ENCODE measurements at places on chromosomes 2 and 18. TPM values are rescaled to one million over a fixed set of nuclear protein-coding genes. Genes with fewer than 3 reads are reported as not detected.

ALPI gene
- polyA plus RNA-seq = 2.7 TPM

GRCh38 chr18:2588666-2589344, 17.4 kb downstream of the NDC80 start:
- peak overlapping the region; percentile 54 for H3K27ac ChIP-seq
- H3K4me1 ChIP-seq = no peaks in the 10 kb centered on the region
- peak; percentile 13 for DNase-seq
- no peak overlapping the region for H3K4me3 ChIP-seq

PTPRN gene
- 9.8 TPM for polyA plus RNA-seq

GRCh38 chr18:13309031-13309747, 90.6 kb downstream of the LDLRAD4 start:
- no peaks in the 10 kb centered on the region for H3K36me3 ChIP-seq
- H3K27me3 ChIP-seq = no peaks in the 10 kb centered on the region
- no peaks in the 10 kb centered on the region for H3K4me1 ChIP-seq

DNA sequence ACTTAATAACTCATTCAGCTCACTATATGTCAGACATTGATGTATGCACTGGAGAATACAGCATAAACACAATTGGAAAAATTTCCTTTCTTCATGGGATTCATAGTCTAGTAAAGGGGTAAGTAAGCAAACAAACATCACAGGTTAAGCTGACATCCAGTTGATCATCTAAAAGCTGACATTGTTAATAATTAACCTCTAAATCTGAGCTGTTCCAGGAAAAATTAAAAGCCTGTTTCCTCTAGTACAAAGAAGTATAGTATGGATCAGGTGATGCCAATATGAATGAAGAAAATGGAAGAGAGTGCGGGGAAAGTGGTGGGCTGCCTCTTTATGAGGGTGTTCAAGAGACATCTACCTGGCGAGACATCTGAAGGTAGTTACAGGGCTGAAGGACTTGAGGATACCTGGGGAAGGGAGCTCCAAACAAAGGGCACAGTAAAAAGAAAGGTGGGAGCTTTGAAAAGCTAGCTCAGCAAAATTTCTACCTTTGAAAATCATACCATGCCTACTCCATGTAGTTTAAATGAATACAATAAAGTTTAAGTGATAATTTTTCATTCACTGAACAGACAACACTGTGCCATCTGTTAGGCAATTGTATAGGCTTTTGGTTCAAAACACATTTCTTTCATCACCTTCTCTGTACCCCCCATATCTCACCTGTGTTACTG, 619.3 kb downstream of the TRIB2 start:
- H3K36me3 ChIP-seq = no peaks in the 10 kb centered on the region
- H3K4me3 ChIP-seq = no peak overlapping the region
- no peak overlapping the region for H3K27ac ChIP-seq

GRCh38 chr2:32622570-32623310, 5.1 kb upstream of the TTC27 start:
- H3K27me3 ChIP-seq = no peaks in the 10 kb centered on the region
- H3K4me1 ChIP-seq = peaks cover 3% of the 10 kb centered on the region
- H3K36me3 ChIP-seq = no peaks in the 10 kb centered on the region
- no peak overlapping the region for H3K27ac ChIP-seq
- no peak for DNase-seq
- no peak overlapping the region for H3K4me3 ChIP-seq

GRCh38 chr2:190420801-190421200, 12.6 kb downstream of the MFSD6 start:
- no peak overlapping the region for H3K4me3 ChIP-seq
- no peak overlapping the region for H3K27ac ChIP-seq
- no peak for DNase-seq
- no peaks in the 10 kb centered on the region for H3K27me3 ChIP-seq
- no peaks in the 10 kb centered on the region for H3K4me1 ChIP-seq
- H3K36me3 ChIP-seq = no peaks in the 10 kb centered on the region

- H3K4me3 ChIP-seq = no peak overlapping the region
- no peaks in the 10 kb centered on the region for H3K4me1 ChIP-seq
- no peaks in the 10 kb centered on the region for H3K36me3 ChIP-seq
- no peak overlapping the region for H3K27ac ChIP-seq
Measured at GRCh38 chr2:29777161-29777560, 144.2 kb downstream of the ALK start.

DNA sequence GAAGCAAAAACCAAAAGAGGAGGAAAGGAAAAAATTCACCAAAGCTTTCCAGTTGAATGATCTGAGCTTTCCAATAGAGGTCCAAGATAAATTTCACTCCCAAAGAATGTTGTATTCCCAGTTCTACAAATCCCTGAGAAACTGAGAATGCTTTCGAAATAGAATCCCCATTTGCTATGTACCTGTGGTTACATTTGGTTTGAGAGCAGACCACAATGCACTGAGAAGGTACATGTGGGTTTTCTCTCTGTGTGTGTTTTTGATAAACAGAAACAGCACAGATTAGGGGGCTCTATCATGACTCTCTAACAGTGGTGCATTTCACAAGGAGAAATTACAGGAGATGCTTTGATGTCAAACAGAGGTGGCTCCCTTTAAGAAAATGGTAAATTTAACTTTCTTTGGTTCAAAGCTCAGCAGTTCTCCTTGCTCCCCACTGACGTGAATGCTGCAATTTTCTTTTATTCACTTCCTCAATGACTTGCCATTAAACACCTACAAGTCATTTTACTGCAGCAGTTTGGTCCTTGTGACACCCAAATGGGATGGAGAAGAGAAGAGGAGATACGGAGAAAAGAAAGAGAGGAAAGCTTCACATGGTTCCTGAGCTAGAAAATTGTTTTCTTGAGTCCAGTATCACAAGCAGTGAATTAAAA, 108.7 kb downstream of the EPHA4 start:
- H3K4me3 ChIP-seq = no peak overlapping the region
- no peak for DNase-seq
- H3K27ac ChIP-seq = no peak overlapping the region
- H3K27me3 ChIP-seq = no peaks in the 10 kb centered on the region
- H3K36me3 ChIP-seq = no peaks in the 10 kb centered on the region

All from hepatocyte (in vitro differentiated cells).